ENCODE measurements at places on chromosomes 3 and 15.

- DNase-seq = no peak
Observed at GRCh38 chr15:94386351-94386750, 155.0 kb downstream of the MCTP2 start.

GRCh38 chr15:92324101-92324963 is 69.3 kb upstream of the ST8SIA2 start:
- DNase-seq = no peak

DNA sequence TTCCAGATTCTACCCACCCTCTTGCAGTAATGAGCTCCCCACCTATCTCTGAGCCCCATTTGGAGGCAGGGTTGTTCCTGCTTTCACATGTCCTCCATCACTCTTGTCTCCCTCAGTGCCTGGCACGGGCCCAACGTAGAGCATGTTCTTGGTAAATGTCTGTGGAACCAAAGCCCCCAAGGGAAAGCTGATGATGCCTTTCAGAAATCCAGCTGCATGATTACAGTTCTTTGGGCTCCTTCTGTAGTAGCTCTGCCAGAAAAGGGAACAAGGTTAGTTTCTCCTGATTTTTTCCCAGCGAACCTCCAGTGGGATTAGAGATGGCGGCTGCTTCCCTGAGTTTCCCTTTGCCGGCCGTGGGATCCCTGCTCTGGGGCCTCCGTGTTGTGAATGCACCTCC is 39.3 kb downstream of the CGNL1 start:
- no peak for DNase-seq

DNA sequence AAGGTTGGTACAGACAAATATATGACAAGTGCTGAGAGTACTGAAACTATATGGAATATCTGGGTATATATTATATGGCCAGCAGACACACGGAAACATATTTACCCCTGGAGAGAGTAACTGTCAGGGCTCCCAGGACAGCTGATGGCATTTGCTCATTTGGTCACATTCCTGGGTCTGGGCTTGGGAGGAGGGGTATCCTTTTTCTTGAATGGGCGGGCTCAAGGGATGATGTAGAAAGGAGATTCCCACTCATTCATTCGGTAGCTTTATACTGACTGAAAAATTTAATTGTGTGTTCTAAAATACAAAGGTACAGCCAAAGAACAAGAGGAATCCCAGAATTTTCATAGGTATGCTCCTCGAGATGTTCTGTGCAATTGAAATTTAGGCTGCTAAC is 131.0 kb downstream of the KCNAB1 start:
- DNase-seq = no peak

Measured in astrocyte of the spinal cord (primary cell).